ENCODE measurements at places on chromosomes 6 and 20.

DNA sequence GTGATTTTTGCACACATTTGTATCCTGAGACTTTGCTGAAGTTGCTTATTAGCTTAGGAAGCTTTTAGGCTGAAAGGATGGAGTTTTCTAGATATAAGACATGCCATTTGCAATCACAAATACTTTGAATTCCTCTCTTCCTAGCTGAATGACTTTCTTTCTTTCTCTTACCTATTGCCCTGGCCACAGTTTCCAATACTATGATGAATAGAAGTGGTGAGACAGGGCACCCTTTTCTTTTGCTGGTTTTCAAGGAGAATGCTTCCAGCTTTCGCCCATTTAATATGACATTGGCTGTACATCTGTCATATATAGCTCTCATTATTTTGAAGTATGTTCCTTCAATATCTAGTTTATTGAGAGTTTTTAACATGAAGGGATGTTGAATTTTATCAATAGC lies 409.6 kb upstream of the EPHA7 start:
- DNase-seq, result no peak

- no peak for DNase-seq
These were observed 91.4 kb upstream of the NEDD9 start for GRCh38 chr6:11323666-11324452.

DNA sequence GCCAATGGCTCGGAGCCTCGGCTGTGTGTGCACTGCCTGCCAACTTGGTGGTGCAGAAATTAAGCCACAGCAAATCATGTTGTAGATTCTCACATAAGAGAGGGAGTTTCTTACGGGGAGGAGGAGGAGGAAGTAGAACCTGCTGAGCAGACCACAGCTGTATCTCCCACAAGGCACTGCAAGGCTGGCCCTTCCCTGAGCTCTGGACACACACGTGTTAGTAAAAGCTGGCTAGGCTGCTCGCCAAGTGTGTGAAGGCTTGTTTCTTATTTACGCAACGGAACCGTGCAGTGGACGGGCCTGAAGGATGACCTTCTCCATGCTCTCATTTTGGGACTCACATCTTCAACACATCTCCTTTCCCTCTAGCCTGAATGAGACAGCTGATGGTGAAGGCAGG lies 15.7 kb upstream of the QKI start:
- DNase-seq, result no peak

DNA sequence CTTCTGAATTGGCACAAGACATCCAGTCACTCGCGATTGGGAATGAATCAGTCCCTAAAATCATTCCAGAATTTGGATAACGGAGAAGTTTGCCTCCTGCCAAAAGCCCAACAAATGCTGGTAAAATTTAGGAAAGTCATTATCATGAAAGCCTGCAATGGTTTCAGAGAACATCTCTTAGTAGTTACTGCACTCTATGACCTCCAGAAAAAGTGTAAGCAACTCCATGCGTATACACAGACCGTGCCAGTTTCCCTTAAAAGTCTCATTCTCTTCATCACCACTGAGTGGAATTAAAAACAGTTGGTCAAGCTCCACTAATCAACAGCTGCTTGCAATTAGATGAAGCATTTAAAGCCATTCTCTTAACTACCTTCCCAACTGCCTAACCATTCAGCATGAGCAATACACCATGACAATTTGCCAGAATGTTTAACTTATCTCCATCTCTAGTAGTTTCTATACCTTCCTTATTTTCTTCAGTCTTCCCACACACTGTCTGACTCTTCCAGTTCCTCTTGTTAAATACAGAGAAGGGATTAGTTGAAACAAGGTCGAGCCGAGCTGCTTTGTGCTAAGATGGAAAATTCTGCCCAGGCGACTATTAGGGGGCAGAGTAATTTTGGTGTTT lies 183.6 kb upstream of the PRDM1 start:
- no peak for DNase-seq

DNA sequence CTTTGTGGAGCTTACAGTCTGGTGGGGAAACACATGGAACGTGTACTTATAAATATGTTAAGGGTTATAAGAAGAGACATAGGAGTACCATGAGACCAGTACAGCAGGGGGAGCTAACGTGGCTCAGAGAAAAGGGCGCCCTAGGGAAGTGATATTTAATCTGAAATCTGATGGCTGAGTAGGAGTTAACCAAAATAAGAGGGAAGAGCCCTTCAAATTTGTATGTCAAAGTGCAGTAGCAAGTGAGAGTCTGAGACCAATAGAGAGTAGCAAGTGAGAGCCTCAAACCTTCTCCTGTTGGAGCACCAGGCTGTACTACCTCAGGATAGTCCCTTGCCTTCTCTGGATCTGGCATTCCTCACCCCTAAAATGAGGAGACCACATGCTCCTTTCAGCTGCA lies 6.1 kb upstream of the PKIG start:
- DNase-seq, result no peak

DNA sequence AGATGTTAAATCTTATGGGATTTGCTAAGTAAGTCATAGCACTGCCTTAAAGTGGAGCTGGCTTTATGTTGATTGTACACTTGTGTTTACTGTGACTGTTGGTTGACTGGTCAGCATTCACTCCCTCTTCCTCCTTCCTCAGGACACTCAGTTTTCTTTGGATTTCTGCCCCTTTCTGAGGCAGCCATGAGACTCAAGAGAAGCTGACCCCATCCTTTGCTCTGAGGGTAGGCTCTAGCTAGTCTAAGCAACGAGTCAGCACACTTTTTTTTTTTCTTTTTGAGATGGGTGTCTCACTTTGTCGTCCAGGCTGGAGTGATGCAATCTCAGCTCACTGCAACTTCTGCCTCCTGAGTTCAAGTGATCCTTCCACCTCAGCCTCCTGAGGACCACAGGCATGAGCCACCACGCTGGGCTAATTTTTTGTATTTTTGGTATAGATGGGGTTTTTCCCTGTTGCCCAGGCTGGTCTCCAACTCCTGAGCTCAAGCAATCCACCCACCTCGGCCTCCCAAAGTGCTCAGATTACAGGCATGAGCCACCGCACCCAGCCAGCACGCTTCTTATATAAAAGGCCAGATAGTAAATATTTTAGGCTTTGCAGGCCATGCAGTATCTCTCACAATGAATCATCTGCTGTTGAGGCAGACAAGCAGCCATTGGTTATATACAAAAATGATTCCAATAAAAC lies 191.4 kb downstream of the NFATC2 start:
- no peak for DNase-seq

- DNase-seq, result no peak
These were observed 190.9 kb downstream of the CENPW start for GRCh38 chr6:126530775-126531174.

DNA sequence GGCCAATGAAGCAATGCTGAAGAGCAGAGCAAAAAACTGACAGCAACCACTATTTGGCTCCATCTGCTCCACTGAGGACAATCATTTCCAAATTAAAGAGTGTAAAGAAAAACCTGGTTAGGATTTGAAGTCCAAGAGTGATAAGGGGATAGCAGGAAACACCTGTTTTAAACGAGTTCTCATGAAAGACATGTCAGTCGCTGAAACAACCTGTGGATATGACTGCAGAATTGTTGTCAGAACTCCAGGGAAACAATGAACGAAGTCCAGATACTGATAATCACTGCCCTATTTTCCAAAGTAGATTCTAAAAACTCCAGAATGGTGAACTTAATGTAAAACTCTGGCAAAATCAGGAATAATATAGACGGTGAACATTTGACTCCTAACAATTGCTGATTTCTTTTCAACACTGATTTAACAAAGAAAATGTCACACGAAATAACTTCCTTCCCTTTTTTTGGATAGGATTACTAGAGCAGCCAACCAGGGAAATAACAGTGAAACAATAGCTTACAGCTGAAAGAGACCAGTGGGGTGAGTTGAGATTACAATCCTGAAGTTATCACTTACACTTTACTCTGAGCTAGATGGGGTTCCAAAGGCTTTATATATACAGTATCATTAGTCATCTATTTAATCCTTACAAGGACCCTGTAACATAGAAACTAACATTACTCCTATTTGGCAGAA lies 83.7 kb downstream of the ELOVL5 start:
- no peak for DNase-seq

DNA sequence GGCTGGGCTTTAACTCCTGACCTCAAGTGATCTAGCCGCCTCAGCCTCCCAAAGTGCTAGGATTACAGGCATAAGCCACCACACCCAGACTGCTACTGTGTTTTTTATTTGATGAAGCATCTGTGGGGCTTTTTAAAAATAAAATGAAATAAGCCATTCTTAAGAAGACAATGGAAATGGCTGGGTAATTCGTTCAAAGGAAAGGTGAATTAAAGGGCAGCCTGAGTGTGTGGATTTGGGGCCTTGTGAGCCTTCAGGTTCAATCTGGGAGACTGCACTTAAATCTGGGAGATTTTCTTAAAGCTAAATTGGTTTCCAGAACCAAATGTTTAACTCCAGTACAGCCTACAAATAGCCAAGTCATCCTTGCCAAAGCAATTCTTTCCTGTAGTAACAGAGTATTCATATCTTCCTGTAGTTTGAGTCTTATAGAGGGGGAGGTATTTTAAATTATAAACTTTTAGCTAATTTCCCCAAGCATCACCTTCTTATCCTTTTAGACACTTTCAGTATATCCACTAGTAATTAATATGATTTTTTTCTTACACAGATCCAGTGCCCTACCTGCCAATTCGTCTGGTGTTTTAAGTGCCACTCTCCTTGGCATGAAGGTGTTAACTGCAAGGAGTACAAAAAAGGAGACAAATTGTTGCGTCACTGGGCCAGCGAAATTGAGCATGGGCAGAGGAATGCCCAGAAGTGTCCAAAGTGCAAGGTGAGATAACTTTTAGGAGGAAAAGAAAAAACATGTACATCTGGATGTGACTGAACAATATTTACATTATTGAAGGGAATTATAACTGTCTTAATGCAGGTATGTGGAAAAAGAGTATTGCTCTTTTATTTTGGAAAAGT lies 95.4 kb downstream of the RNF217 start:
- no peak for DNase-seq

DNA sequence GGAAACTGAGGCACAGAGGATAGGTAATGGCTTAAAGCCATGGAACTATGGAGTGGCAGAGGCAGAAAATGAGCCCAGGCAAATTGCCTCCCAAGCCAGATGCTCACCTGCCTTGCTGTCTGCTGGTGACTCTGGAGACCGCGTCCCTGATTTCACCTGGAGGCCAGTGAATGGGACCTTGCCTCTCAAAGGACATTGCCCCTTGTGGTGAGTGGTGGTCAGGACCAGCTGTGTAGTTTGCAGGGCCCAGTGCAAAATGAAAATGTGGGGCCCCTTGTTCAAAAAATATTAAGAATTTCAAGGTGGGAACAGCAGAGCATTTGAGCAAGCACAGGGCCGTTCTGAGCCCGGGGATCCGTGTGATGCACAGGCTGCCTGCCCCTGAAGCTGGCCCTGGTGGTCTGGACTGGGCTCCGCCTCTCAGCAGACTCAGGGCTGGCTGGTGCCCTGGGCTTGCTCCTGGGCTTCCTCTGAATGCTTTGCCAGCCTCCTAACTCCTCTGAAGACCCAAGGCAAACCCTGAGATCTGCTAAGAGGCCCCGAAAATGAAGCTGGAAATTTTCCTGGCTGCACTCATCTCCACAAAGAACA lies 19.8 kb upstream of the KCNG1 start:
- no peak for DNase-seq

GRCh38 chr6:40986921-40987819 lies 51.9 kb downstream of the UNC5CL start:
- DNase-seq, result no peak

- DNase-seq, result no peak
These were observed 642.6 kb downstream of the KIF16B start for GRCh38 chr20:15930311-15931305.

- no peak for DNase-seq
These were observed 4.0 kb upstream of the OSBPL2 start for GRCh38 chr20:62234339-62234738.
